ENCODE measurements at places on chromosomes 7 and 10. TPM values are rescaled to one million over a fixed set of nuclear protein-coding genes. Genes with fewer than 3 reads are reported as not detected.

Gene PRLHR
- total RNA-seq = not detected

Gene NPY
- 13.6 TPM for total RNA-seq

GRCh38 chr10:49442863-49443262 is 47.0 kb upstream of the DRGX start:
- H3K27ac ChIP-seq = no peak overlapping the region
- H3K4me3 ChIP-seq = no peak overlapping the region
- H3K36me3 ChIP-seq = no peaks in the 10 kb centered on the region
- H3K4me1 ChIP-seq = no peaks in the 10 kb centered on the region

- H3K36me3 ChIP-seq = no peaks in the 10 kb centered on the region
- H3K27me3 ChIP-seq = no peaks in the 10 kb centered on the region
- H3K27ac ChIP-seq = no peak overlapping the region
- H3K4me3 ChIP-seq = no peak overlapping the region
- no peak for DNase-seq
- H3K4me1 ChIP-seq = no peaks in the 10 kb centered on the region
Observed at GRCh38 chr7:52689912-52690311, 345.5 kb upstream of the POM121L12 start.

Measured in muscle of leg (tissue), 16 donors.